ENCODE measurements at places on chromosomes 1 and 21. TPM values are rescaled to one million over a fixed set of nuclear protein-coding genes. Genes with fewer than 3 reads are reported as not detected.

- no peaks in the 10 kb centered on the region for H3K4me1 ChIP-seq
- DNase-seq, result no peak
- H3K27me3 ChIP-seq, result no peaks in the 10 kb centered on the region
- no peaks in the 10 kb centered on the region for H3K36me3 ChIP-seq
- no peak overlapping the region for H3K4me3 ChIP-seq
- H3K27ac ChIP-seq, result no peak overlapping the region
These were observed 24.0 kb downstream of the PGLYRP3 start for GRCh38 chr1:153288634-153289275.

DNA sequence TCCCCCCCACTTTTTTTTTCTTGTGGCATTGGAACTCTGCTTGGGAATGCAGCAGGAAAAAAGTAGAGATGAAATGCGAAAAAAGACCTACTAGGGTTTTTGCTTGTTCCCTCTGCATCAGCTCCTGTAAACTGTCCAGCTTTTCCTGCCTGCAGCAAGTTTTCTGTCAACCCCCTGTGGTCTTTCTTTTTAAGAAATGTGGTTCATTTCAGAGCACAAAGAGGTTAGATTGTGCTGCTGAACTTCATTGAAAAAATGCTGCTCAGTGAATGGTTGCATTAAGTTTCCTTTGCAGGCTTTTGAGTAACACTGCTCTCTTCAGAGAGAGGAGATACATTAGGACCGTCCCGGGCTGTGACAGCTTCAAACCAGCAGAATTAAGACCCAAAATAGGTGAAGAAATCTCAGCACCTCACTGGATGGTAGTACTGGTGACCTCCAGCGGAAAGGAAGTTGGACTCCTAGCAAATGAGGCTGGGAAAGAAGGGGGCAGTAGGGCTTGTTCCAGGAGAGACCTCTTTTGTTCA, 80.7 kb downstream of the NDUFS5 start:
- peaks cover 57% of the 10 kb centered on the region for H3K4me1 ChIP-seq
- H3K4me3 ChIP-seq, result peak overlapping the region; percentile 80
- H3K36me3 ChIP-seq, result no peaks in the 10 kb centered on the region
- H3K27me3 ChIP-seq, result no peaks in the 10 kb centered on the region
- no peak for DNase-seq

DNA sequence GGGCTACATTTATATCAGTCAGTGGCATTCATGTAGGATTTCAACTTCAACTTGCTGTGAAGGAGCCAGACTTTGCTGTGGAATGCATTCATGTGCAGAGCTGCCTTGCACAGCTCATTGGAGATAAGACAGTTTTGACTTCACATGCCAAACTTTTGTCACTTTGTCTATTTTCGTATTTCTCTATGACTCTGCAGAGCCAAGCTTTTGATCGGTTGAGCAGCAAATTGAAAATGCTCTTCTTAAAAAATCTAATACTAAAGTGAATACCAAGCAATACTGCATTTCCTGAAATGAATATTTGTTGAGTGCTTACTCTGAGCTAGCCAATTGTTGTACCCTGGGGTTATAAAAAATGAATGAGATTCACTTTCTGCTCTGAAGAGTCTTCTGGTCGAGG, 388.7 kb downstream of the ST6GALNAC3 start:
- no peaks in the 10 kb centered on the region for H3K4me1 ChIP-seq
- no peak overlapping the region for H3K27ac ChIP-seq
- H3K36me3 ChIP-seq, result no peaks in the 10 kb centered on the region
- H3K4me3 ChIP-seq, result no peak overlapping the region
- DNase-seq, result no peak

DNA sequence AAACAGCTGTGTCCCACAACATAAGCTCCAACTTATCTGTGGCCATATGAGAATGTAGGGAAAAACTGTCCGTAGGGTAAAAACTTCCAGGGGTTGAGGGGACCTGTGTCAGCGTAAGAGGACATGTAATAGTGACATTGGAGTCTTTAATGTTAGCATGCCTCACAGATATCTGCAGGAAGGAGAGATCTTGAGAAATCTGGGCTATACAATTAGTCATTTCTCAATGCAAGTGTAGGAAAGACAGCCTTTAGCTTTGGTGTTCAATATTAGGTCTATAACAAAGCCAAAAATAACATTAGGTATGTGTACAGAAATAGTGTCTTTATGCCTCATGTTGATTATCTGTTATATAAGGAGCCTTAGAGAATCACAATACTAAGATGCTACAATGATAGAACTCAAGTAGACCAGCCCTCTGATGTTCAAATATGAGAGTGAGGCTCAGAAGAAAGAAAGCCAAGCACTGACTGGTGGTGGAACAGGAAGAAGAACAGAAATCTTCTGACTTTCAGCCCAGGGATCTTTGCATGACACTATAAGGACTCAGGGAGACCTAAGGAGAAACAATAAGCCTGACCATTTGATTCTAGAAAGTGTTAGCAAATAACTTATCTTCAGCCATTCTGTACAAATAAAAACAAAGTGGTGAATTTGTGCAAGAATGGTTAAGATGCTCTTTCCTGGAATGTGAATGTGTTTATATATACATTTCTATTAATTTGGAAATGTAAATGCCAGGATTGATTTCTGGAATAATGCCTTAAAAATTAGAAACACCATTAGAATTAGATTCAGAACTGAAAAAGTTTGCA, 152.6 kb downstream of the ZC3H11B start:
- no peaks in the 10 kb centered on the region for H3K36me3 ChIP-seq
- H3K4me1 ChIP-seq, result no peaks in the 10 kb centered on the region
- no peak overlapping the region for H3K4me3 ChIP-seq
- no peaks in the 10 kb centered on the region for H3K27me3 ChIP-seq

DNA sequence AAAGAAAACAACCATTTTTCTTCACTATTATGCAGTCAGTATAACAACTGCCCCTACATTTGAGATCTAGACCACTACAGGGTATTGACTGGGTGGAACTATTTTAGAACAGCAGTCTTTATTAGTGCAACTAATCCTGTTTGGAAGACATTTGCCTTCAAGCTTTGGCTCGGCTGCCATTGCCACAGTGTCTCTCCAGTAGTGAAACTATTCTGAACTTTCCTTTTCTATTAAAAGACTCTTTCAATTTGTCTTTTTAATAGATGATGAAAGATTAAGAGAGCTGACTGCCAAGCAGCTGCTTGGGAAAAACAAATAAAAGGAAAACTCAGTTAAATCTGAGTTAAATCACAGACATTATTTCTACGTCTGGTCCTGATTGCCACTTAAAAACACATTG, 49.3 kb downstream of the LPGAT1 start:
- no peak overlapping the region for H3K4me3 ChIP-seq
- H3K4me1 ChIP-seq, result no peaks in the 10 kb centered on the region
- H3K36me3 ChIP-seq, result peaks cover 53% of the 10 kb centered on the region
- H3K27me3 ChIP-seq, result no peaks in the 10 kb centered on the region
- DNase-seq, result no peak
- H3K27ac ChIP-seq, result no peak overlapping the region

DNA sequence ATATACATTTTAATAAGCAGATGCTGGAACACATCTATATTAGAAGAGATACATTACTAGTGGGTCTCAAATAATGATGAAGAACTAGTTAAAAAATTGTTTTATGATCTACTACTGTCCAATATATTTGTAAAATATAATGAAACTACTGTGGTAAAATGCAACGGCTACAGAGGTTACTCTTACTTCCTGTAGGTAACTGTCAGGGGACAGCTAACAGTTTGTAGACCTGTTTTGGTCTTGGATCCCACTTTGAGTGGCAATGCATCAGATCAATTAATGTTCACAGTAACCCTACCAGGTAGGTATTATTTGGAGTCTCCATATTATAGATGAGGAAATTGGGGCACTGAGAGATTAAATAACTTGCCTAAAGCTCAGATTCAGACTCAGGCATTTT, 26.7 kb upstream of the MYSM1 start:
- H3K4me1 ChIP-seq, result no peaks in the 10 kb centered on the region
- no peaks in the 10 kb centered on the region for H3K36me3 ChIP-seq
- no peak overlapping the region for H3K4me3 ChIP-seq
- no peaks in the 10 kb centered on the region for H3K27me3 ChIP-seq
- no peak for DNase-seq
- H3K27ac ChIP-seq, result no peak overlapping the region

C8A gene
- total RNA-seq, result not detected

GRCh38 chr1:14987829-14988603, 165.5 kb upstream of the TMEM51 start:
- H3K36me3 ChIP-seq, result no peaks in the 10 kb centered on the region
- no peak overlapping the region for H3K27ac ChIP-seq
- DNase-seq, result peak; percentile 65

IQGAP3 gene
- total RNA-seq, result 0.08 TPM

- DNase-seq, result no peak
These were observed 21.6 kb upstream of the TRAF5 start for GRCh38 chr1:211305044-211305443.

CYP2J2 gene
- 3.5 TPM for total RNA-seq

DNA sequence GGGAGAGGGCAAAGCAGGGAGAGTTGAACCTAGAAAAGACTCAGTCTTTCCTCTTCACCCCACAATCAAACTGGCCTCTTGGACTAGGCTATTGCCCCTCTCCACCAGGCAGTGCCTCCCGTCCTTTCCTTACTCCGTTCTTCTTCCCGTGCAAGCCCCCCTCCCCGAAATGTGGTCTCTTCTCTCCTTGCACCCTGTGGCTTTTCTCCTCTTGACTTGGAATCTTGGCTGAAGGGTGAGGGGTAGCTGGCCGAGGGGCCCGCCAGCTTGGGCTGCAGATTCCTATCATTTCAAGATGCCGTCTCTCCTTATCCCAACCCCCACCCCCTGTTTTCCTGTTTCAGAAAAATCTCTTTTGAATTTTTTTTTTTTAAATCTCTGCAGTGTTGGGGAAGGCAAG, 1.6 kb downstream of the WNT2B start:
- no peak overlapping the region for H3K27ac ChIP-seq
- peaks cover 12% of the 10 kb centered on the region for H3K4me1 ChIP-seq
- no peak for DNase-seq
- H3K36me3 ChIP-seq, result no peaks in the 10 kb centered on the region

DNA sequence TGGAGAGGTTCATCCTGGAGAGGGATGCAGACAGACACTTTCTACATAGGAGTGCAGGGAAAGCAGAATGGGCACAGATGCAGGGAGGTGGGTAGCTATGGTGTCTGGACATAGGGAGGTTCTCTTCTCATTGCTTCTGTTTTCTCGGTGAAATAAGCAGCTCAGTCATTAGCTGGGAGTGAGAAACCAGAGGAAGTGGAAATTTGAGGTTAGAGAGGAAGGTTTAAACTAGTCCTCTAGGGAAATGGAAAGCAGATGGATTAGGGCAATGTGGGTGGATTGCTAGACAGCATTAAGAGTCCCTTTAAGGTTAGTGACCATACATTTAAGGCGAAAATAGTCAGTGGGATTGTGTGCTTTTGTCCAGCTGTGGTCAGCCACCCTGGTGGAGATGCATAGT, 39.6 kb downstream of the MPZL1 start:
- H3K36me3 ChIP-seq, result peaks cover 8% of the 10 kb centered on the region
- DNase-seq, result no peak
- H3K27me3 ChIP-seq, result no peaks in the 10 kb centered on the region
- H3K4me3 ChIP-seq, result no peak overlapping the region

DNA sequence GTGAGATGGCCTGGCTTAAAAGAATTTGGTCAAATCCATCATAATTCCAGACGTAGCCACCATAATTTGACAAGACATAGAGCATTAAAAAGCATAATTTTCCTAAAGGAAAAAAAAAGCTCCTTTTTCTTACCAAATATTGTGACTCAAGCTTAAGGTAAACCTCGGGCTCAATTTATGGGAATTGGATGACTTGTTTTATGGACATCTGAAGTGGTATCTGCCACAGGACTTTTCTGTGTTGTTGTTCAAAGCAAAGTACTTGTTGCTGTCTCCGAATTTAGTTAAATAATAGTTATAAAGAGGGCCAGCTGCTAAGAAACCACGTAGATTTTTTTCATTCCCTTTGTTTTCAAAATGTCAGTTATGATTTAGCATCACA, 1.1 kb downstream of the MPZL1 start:
- peaks cover 32% of the 10 kb centered on the region for H3K4me1 ChIP-seq
- no peak for DNase-seq
- peak overlapping the region; percentile 96 for H3K4me3 ChIP-seq
- H3K27ac ChIP-seq, result peak overlapping the region; percentile 85
- H3K27me3 ChIP-seq, result no peaks in the 10 kb centered on the region
- no peaks in the 10 kb centered on the region for H3K36me3 ChIP-seq

GRCh38 chr1:176195547-176195946, 11.5 kb downstream of the COP1 start:
- H3K27ac ChIP-seq, result no peak overlapping the region
- DNase-seq, result no peak
- H3K36me3 ChIP-seq, result no peaks in the 10 kb centered on the region
- no peak overlapping the region for H3K4me3 ChIP-seq
- H3K4me1 ChIP-seq, result peaks cover 4% of the 10 kb centered on the region
- no peaks in the 10 kb centered on the region for H3K27me3 ChIP-seq

GRCh38 chr1:207427832-207428585, 26.1 kb upstream of the CR2 start:
- H3K36me3 ChIP-seq, result no peaks in the 10 kb centered on the region
- no peak for DNase-seq
- no peaks in the 10 kb centered on the region for H3K27me3 ChIP-seq
- H3K27ac ChIP-seq, result no peak overlapping the region
- no peaks in the 10 kb centered on the region for H3K4me1 ChIP-seq

CFHR2 gene
- not detected for total RNA-seq

KLHL21 gene
- total RNA-seq, result 102 TPM

PTAFR gene
- total RNA-seq, result 1.2 TPM

SAMD13 gene
- 0.65 TPM for total RNA-seq

- no peak for DNase-seq
- no peak overlapping the region for H3K4me3 ChIP-seq
- H3K4me1 ChIP-seq, result no peaks in the 10 kb centered on the region
These were observed 129.5 kb upstream of the LRRC7 start for GRCh38 chr1:69438056-69438795.

TNFRSF25 gene
- total RNA-seq, result 2.6 TPM

GRCh38 chr1:67134695-67135094, at the start of gene C1orf141:
C1orf141 (minus strand) TSS chr1:67134970; CDS start chr1:67127240, 7,730 bp downstream.
- H3K36me3 ChIP-seq, result no peaks in the 10 kb centered on the region
- no peak within 1 kb of the TSS for H3K27ac ChIP-seq
- H3K4me1 ChIP-seq, result no peaks in the 10 kb centered on the region

GRCh38 chr1:34770891-34771504, 10.0 kb upstream of the GJB3 start:
- no peaks in the 10 kb centered on the region for H3K36me3 ChIP-seq
- no peaks in the 10 kb centered on the region for H3K27me3 ChIP-seq
- no peaks in the 10 kb centered on the region for H3K4me1 ChIP-seq
- no peak for DNase-seq
- no peak overlapping the region for H3K27ac ChIP-seq

DNA sequence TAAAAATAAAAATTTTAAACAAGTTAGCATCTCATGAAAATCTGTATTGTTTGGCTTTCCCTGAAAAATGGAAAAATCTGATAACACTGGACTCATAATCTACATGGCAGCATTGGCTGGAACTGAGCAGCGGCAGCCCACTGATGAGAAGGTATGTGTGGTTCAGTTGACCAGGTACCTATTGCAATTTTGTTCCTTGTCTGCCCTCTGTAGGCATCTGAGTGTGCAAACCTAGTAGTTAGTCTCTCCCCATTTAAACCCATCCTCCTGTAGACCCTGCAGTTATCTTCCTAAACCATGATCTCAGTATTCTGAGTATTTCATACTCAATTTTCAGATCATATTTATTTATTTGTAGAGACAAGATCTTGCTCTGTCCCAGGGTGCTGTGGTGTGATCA, 59.4 kb upstream of the SERBP1 start:
- no peak for DNase-seq
- H3K36me3 ChIP-seq, result no peaks in the 10 kb centered on the region
- no peak overlapping the region for H3K27ac ChIP-seq
- H3K4me3 ChIP-seq, result no peak overlapping the region
- no peaks in the 10 kb centered on the region for H3K4me1 ChIP-seq
- no peaks in the 10 kb centered on the region for H3K27me3 ChIP-seq
